ENCODE measurements at places on chromosomes 7 and 10. TPM values are rescaled to one million over a fixed set of nuclear protein-coding genes. Genes with fewer than 3 reads are reported as not detected.

GRCh38 chr10:87668324-87669074, 8.8 kb downstream of the PAPSS2 start:
- DNase-seq, result no peak

- DNase-seq, result peak; percentile 70
Measured at GRCh38 chr7:155803418-155804376, 8.6 kb downstream of the SHH start.

Gene AGR3
- 65.1 TPM for polyA plus RNA-seq

Gene SEMA3A
- polyA plus RNA-seq, result 20.2 TPM

Gene GNAI1
- polyA plus RNA-seq, result 61.3 TPM

Measured in hepatocyte (in vitro differentiated cells).